ENCODE measurements at places on chromosomes 1 and 21. TPM values are rescaled to one million over a fixed set of nuclear protein-coding genes. Genes with fewer than 3 reads are reported as not detected.

Gene IER5
- total RNA-seq: 88.0 TPM

Gene CHAF1B
- total RNA-seq: 10.9 TPM

Gene CAPN9
- not detected for total RNA-seq

Gene GBP7
- total RNA-seq: not detected

Gene FCMR
- total RNA-seq: 0.37 TPM

Gene KRTAP19-1
- total RNA-seq: not detected

Gene USH2A
- 0.03 TPM for total RNA-seq

Gene B3GALT5
- 0.79 TPM for total RNA-seq

Gene SLFNL1
- total RNA-seq: not detected

Gene SYT6
- not detected for total RNA-seq

Gene SYDE2
- total RNA-seq: 2.0 TPM

Gene SEC16B
- total RNA-seq: 0.34 TPM
